ENCODE measurements at places on chromosomes 1 and 21.

DNA sequence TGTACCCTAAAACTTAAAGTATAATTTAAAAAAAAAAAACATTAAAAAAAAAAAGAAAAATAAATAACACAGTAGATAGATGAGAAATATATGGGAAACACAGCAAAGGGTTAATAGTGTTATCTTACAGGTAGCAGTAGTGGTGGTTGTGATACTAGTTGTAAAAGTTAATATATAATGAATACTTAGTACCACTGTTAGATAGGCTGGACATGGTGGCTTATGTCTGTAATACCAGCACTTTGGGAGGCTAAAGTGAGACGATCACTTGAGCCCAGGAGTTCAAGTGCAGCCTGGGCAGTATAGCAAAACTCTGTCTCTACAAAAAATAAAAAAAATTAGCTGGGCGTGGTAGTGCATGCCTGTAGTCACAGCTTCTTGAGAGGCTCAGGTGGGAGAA is 32.6 kb upstream of the CD46 start:
- DNase-seq = no peak

GRCh38 chr1:181119093-181119989 is 30.8 kb downstream of the IER5 start:
- DNase-seq = peak; percentile 99

DNA sequence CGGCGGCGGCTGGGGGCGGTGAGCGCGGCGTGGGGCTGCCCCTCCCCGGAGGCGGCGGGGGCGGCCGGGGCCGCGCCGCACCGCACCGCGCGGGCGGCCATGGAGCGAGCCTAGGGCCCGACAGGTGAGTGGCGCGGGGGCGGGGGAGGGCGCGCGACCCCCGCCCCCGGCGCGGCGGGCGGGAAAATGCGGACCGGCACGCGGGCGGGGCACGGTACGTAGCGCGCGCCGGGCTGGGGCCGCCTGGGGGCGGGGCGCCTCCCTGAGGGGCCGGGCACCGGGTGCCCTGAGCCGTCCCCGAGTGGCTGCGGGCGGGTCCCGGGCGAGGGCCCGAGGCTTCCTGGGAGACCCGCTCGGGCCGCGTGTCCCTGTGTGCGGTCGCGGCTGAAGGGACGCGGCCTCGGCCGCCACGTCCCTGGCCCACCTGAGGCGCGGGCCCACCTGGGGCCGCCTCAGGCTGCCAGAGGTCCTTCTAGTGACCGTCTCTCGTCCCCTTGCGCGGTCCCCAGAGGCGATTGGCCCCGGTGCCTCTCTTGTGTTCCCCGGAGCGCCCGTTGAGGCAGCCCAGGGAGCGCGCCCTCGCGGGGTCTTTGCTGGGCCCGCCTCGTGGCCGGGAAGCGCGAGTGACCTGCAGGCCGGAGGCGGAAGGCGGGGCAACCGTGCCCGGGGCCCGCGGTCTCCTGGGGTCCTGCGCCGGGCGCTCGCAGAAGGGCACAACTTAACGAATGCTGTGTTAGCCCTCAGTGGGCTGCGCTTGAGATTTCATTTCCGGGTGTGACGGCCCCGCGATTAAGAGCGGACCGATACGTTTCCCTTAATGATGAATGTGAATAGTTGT is 500 bp downstream of the FAM20B start:
- DNase-seq = peak; percentile 86

- no peak for DNase-seq
Observed at GRCh38 chr21:25115021-25115420, 492.3 kb downstream of the MRPL39 start.

GRCh38 chr1:36349241-36349671 is 25.8 kb upstream of the EVA1B start:
- DNase-seq = peak; percentile 73

DNA sequence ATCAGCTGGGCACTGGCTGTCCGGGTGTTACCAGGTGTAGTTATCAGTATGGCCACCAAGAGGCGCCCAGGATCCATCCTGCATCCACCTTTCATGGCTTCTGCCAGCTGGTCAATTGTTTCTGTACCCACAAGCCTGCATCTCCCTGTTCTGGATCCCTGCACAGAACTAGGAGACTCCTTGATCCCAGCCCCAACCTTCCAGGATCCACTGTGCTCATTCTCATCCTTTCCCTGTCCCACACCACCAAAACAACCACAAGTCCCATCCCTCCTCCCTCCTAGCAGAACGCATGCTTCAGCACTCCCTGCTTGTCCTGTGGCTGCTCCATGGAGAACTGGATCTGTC is 27.2 kb upstream of the FOXE3 start:
- DNase-seq = peak; percentile 87

- peak; percentile 76 for DNase-seq
Observed at GRCh38 chr1:52633291-52633754, 355 bp downstream of the SHISAL2A start.

Measured in islet precursor cell (in vitro differentiated cells).